ENCODE measurements at places on chromosomes 4 and X.

- no peak for DNase-seq
These were observed 20.7 kb upstream of the BCLAF3 start for GRCh38 chrX:20011608-20012007.

DNA sequence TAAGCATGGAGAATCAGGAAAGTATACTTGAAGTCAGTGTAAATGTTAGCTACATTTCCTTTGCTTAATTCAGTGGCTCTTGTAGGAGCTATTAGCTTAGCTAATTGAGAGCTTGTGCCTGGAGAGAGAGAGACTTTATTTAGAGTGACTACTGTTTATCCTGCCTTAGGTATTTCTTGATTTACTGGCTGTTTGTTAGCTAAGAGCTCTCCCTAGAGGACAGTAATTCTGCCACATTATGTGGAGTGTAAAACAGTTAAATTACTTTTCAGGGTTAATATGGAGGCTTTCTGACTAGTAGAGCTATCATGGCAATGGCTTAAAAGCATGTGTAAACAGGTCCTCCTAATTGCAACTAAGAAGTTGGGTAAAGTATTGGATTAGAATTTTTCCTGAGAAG is 306.5 kb upstream of the TECRL start:
- DNase-seq: no peak

DNA sequence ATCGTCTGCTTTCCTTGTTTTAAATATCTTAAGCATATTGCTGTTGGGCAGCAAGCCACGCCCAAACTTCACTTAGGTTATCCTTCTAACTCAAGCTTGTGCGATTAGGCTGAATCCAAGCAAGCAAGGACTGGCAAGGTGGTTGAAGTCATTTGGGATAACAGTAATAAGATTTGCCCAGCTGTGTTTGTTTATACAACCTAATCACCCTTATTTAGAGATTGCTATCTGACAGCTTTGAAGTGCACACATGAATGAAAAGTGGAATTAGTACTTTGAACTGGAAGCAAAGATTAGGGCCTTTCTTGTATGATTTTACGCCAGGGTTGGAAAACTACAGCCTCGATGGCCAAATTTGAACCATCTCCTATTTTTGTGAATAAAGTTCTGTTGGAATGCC is 182.1 kb downstream of the ASB9 start:
- DNase-seq: no peak

DNA sequence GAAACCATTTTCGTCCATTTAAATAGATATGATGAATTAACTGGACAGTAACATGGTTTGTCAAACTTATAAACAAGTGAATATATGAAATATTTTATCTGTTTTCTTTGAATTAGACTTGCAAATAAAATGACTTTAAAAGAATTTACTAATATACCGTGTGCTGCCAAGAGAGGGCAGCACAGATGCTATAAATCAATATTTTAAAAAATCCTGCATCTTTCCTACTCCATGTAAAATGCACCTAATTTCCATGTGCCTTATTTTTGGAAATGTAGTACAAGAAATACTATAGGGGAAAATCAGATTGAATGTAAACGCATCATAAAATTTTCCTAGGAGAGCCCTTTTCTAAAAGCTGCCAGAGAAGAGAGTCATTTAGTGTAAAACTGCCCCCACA is 62.2 kb downstream of the PRKX start:
- DNase-seq: peak; percentile 33

DNA sequence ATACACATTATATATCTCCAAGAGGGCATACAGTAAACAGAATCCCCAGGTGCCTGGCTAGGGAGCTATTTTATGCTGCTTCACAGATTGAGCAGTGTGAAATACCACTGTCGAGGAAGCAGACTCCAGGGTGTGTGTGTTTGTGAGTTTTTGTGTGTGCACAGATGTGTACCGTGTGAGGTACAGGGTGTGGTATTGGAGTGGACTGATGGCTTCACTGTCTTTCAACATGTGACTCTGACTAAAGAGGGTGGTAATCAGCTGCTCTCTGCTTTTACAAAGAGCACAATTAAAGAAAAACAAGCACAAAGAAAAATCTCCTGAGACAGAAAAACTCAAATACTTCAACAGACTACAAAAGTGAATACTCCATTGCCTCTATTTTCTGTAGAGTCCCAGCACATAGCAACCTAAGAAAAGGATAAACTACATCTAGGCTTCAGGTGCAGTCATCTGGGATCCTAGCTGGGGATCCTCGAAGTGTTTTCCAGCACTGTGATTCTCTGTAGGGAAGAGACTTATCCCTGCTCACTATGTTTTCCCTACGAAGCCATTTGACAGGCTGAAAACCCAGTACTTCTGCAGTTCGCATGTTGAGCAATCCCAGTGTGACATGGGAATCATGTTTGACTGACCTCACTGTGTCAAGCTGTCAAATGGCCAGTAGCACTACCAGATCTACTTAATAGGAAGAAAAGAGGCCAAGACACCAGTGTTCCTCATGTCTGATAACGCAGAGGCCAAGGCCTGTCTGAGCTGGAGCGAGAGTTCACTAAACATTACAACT is 100.3 kb downstream of the CDS1 start:
- DNase-seq: no peak

GRCh38 chr4:53912766-53913497 is 151.5 kb downstream of the CHIC2 start:
- DNase-seq: no peak

DNA sequence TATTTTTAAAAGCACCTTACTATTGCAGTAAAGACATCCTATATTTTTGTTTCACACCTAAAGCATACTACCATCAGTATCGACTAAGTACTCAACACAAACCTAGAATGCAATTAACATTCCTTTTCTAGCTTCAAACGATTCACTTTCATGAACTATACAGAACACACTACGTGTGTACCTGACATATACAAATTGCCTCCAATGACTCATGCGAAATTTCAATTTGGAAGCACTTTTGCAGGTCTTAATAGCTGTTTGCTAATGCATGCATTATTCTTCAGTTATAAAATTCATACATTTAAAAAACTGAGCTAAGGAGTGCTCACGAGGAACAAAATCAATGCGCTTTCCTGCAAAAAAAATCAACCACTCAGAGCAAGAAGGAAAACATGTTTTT is 19.7 kb upstream of the GPM6B start:
- no peak for DNase-seq

DNA sequence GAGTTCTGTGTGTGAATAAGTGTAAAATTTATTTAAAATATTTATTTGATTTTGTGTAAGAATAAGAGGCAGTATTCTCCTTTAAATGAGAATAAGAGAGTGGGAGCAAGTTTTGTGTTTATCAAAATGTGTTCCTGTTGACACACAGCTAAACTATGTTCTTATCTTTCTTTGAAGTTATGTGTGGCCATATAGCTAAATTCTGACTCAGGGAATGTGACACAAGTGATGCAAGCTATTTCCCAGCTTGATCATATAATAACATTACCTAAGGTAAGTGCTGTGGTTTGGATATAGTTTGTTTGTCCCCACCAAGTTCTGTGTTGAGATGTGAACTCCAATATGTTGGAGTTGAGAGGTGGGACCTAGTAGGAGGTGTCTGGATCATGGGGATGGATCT is 740.0 kb upstream of the IGFBP7 start:
- no peak for DNase-seq

- DNase-seq: no peak
These were observed 25.3 kb downstream of the ARSF start for GRCh38 chrX:3066555-3066954.
